ENCODE measurements at places on chromosomes 11 and 22.

GRCh38 chr11:68948935-68949334 is 31.9 kb downstream of the MRGPRD start:
- DNase-seq = no peak

DNA sequence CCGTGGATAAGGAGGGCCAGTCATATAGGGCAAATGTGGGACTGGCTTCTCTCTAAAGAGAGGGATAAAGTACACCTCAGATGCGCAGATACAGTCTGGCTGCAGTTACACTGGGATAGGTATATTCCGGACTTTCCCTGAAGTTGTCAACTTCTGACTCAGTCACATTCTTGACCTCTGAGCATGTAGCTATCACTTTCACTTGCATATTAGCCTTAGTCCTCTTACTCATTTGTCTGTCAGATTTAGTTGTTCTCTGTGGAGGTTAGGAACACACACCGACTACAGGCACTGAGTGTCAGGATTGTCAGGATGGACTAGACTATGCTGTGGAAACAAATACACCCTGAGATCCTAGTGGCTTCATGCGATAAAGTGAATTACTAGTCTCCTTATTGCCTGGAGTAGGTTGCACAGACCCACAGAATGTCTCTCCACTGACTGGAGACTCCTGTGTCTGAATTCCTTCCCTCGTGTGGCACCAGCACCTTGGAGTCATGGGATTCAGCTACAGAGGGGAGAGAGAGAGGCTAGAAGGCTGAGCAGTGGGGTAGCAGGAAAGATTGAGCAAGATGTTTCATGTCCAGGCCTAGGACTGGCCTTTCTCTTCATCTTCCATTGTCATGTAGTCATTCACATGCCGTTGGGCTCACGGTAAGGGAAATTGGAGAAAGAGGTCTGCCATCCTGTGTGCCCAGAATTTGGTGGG is 654.3 kb downstream of the NTM start:
- peak; percentile 81 for DNase-seq

GRCh38 chr11:103798026-103798425 is 238.4 kb upstream of the DDI1 start:
- DNase-seq = peak; percentile 89

DNA sequence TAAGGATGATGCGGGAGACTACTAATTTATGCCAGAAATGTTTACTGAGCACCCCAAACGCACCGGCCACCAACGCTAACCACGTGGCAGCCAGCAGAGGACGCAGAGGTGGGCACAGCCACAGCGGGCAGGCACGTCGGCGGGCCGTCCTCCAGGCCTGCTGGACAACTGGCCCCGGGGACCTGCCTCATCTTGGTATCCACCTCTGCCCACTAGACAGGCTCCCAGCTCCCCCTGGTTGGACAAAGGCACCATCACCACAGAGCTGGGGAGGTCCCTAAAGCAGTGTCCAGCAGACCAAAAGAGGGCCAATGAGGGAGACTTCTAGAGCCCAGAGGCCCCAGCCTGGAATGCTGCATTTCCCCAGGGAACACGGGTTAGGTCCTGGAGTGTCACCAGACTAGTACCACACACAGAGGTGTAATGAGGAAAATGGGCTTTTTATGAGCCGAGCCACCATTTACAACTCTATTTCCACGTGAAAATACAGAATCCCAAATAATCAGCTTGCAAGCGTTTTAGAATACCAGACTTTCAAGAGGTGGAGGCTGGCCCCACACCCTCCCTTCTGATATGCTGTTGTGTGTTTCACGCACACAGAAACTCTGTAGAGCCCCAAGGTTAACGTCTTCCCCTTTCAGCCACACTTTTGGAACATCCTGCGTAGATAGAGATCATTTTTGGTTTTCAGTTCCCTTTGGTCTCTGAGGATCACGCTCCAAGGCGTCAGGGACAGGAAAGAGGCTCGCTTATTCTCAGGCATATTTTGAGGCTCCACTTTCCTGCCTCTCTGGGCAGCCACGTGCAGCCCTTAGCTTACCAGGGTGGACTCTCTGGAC is 23.7 kb upstream of the BID start:
- DNase-seq = no peak

DNA sequence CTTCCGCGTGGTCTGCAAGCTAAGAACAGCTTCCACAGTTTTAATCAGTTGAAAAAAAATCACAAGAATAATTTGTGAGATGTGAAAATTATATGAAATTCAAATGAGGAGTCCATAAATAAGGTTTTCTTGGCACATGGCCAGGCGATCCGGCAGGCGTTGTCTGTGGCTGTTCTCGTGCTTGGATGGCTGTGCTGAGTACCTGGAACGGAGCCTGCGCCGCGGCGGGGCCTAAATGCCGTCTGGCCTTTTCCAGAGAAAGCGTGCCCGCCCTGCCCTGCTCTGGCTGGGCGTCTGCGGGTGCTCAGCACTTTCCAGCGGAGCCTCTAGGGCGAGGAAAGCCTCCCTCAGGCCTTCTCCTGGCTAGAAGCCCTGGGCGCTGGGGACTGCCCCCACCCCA is 41.8 kb downstream of the OSBPL5 start:
- no peak for DNase-seq

DNA sequence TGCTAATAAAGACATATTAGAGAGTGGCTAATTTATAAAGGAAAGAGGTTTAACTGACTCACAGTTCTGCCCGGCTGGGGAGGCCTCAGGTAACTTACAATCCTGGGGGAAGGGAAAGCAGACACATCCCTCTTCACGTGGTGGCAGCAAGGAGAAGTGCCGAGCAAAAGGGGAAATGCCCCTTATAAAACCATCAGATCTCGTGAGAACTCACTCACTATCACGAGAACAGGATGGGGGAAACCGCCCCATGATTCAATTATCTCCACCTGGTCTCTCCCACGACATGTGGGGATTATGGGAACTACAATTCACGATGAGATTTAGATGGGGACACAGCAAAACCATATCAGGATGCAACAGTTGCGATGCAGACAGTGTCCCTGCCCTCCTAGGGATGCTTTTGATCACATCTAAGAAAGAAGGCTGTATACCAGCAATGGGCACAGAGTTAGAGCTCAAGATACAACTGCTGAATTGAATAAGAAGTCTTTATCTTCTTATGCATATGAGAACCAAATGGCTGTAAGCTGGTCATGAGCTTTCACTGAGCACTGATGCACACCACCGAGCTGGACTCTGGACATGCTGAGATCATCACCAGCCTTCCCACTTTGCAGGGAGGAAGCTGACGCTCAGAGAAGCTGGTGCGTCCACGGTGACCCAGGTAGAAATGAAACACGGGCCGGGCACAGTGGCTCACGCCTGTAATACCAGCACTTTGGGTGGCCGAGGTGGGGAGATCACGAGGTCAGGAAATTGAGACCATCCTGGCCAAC is 255.2 kb downstream of the MN1 start:
- DNase-seq = no peak

DNA sequence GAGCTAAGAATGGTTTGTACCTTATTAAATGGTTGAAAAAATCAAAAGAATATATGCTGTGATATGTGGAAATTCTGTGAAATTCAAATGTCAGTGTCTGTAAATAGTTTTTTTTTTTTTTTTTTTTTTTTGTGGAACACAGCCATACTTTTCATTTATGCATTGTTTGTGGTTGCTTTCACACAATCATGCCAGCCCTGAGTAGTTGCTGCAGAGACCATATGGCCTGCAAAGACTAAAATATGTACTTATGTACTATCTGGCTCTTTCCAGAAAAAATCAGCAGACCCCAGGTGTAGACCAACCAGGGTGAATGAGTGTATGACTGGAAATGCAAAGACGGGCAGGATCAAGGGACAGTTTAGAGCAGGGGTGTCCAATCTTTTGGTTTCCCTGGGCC is 98.3 kb downstream of the PTPRJ start:
- DNase-seq = peak; percentile 46

DNA sequence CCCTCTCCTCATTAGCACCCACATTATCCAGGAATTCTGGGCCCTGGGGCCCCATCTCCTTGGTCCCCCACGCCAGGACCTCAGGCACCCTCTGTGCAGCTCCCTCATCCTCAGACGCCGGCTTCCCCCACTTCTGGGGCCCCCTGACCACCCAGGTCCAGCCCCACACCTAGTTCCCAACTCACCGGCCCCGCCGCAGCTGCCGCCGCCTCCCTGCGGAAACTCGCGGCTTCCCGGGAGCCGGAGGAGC is at the start of gene PCSK7:
TSS of gene PCSK7 (minus strand) at position 232 of the 250 bp plus-strand sequence. CDS start 2,229 bp downstream, outside the sequence.
- DNase-seq = no peak

DNA sequence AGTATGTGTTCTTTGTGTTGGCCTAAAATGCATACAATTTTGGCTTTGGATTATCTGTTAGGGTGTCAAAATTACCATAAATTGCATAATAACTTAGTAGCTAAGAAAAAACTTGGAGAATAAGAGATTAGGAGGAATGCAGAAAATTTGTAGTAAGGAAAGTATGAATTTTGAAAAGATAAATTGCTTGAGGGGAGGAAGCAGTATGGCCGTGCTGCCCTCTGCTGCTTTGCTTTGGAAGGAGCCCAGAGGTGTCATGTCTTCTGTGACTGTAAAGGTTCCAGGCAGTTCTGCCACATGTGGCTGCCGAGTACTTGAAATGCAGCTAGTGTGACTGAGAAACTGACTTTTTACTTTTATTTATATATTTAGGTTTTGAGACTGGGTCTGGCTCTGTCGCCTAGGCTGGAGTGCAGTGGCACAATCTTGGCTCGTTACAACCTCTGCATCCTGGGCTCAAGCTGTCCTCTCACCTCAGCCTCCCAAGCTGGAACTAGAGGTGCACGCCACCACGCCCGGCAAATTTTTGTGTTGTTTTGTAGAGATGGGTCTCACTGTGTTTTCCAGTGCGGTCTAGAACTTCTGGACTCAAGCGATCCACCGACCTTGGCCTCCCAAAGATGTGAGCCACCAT is 1.8 kb downstream of the ADSL start:
- DNase-seq = peak; percentile 50

DNA sequence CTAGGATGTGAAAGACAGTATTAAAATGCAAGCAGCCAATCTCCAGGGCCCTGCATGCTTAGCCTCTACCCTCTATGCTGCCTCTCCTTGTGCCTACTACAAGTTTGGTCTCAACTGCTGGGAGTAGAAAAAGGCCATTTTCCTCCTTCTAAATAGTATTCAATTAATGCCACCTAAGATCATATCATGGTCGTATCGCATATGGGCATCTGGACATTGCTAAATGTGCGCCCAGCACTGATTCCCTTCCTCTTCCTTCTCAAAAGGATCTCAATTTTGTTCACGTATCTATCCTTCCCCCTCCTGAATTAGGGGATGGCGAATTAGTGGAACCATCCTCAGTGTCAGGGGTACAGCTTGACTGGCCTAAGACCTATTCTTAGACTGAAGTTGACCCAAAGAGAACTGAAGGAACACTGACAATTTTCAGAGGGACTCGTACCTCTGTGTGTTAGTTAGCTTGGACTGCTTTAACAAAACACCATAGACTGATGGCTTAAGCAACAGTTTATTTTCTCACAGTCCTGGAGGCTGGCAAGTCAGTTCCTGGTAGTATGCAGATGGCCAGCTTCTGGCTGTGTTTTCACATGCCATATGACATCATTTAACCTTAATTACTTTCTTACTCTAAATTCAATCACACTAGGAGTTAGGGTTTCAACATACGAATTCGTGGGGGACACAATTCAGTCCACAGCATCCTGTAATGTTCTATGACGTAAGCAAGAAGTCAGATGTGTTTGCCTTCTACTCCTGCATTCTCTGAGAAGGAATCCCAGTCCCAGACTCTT is 8.5 kb upstream of the NUP50 start:
- DNase-seq = peak; percentile 30

DNA sequence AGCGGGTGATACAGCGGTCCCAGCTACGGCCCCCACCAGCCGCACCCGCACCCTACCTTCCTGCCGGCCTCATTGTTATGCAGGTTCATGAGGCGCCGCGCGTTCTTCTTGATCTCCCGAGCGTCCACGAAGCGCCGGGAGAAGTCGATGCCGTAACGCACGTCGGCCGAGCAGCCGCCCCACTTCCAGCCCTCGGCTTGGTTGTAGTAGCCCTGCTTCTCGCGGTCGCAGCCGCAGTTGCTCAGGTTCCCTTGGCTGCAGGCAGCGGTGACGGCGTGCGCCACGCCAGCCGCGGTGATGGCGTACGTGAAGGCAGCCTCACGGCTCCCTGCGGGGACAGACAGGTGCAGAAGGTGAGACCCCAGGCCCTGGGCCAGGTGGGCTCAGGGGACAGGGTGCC is 45.9 kb downstream of the WNT7B start:
- DNase-seq = no peak

DNA sequence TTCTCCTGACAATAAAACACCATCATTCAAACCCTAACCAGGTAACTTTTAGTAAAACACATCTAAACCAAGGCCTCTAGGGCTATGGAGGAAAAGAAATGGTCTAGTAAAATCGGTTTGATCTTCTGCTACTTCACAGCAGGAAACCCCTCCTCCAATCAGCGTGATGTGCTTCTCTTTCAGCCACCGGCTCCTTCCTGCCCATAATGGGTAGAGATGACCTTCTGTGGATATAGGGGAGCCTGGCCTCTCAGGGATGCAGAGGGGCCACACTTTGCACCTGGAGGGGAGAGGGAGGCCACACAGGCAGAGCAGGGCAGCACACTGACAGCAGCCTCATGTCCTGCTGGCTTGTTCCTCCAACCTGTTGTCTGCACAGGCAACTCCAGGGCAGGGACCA is 6.9 kb downstream of the EHD1 start:
- DNase-seq = no peak

DNA sequence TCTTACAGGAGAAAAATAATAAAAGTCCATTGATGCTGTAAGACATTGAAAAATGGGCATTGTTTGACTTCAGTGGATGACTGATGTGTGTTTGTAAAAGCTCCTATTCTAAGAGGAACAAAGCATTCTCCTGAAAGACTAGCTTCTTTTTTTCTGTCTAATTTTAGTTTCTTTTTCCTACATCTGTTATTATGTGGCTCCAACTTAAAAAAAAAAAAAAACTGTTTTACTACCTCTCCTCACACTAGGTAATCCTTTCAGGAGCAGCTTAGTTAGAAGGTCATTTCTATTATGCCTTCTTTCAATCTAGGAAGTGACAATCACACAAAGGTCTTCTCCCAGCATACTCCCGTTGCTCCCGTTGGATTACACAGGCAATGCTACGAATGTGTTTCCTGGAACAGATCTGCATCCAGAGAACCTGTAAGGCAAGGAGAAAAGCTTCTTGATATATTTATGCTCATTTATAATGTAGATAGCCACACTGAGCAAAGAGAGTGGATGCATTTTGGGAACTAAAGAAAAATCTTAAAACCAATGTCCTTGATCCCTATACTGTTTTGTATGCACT is 595.1 kb upstream of the CCDC179 start:
- DNase-seq = no peak

DNA sequence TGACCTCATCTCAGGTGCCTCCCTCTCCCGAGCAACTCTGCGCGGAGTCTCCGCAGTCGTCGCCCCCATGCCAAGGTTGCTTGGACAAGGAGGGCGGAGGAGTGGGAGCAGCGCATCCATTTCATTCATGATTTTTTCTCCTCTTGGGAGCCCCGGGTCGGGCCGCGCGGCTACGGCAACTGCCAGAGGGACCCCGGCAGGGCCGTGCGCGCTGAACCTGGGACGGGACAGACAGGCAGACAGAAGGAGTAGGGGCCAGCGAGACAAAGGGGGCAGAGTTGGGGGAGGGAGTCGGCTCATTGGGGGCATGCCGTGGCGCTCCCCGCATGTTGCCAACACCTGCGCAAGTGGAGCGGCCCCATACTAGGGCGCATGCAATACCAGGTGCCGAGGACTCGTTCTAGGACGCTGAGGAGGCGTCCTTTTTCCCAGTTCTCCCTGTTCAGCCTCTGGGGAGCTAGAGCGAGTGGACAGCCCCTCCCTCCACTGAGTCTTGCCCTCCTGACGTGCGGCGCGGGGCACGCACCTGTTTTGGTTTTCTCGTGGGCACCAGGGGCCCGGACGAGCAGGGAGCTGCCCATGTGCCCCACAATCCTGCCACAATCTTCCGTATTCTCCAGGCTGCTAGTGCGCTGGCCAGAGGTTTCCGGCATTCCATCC is 501 bp upstream of the PTPN5 start:
- no peak for DNase-seq

- DNase-seq = no peak
Measured at GRCh38 chr11:272195-272930, 5.8 kb upstream of the NLRP6 start.
